ENCODE measurements at places on chromosomes 3 and 15.

- no peak for DNase-seq
These were observed 7.6 kb downstream of the PLXNB1 start for GRCh38 chr3:48422272-48422671.

DNA sequence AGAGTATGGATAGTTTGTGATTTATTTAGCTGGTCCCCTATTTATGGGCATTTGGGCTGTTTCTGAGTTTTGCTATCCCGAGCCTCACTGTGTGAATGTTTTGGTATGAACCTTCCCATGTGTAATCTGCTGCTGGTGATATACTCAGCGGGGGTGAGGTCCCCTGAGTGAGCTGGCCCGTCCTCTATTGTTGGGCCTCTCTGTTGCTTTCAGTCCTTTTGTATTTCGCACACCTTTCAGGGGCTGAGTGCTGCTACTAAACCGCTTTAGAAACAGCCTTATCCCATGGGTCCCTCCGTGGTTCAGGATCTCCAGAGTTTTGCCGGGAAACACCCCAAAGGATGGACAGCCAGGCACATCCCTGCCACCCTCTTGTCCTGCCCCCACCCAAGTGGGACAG lies 94.5 kb downstream of the WNT7A start:
- no peak for DNase-seq

DNA sequence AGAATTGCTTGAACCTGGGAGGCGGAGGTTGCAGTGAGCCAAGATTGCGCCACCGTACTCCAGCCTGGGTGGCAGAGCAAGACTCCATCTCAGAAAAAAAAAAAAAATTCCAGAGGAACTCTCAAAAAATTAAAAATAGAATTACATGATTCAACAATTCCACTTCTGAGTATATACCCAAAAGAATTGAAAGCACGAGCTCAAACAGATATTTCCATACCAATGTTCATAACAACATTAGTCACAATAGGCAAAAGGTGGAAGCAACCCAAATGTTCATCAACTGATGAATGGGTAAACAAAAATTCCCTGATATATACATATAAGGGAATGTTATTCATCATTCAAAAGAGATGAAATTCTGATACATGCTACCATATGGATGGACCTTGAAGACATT lies 16.9 kb upstream of the MORF4L1 start:
- no peak for DNase-seq

- no peak for DNase-seq
These were observed 9.6 kb upstream of the SNX22 start for GRCh38 chr15:64141798-64142512.

GRCh38 chr3:23834082-23834870 lies 28.5 kb downstream of the UBE2E1 start:
- no peak for DNase-seq

DNA sequence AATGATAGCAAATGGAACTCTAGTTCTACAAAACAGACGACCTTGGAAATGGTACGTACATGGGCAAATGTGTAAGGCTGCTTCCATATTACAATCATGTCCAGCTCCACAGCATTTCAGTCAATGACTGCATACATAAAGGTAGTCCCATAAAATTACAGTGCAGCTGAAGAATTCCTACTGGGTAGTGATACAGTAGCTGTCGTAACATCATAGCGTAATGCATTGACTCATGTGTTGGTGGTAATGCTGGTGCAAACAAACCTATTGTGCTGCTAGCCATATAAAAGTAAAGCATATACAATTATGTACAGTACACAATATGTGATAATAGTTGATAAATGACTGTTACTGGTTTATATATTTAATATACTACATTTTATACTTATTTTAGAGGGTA lies 18.5 kb downstream of the TTC23 start:
- no peak for DNase-seq

- DNase-seq = no peak
These were observed 186.4 kb downstream of the WDR72 start for GRCh38 chr15:53573091-53573490.

Measured in stimulated activated CD4-positive, alpha-beta T cell treated with anti-CD3 and anti-CD28 coated beads, TNF-alpha, amount 100 ng/mL, for 1 hour (primary cell).